ENCODE measurements at places on chromosomes 1 and 21.
A peak's percentile ranks its signal among the peaks of the same experiment; 100 is the strongest.

DNA sequence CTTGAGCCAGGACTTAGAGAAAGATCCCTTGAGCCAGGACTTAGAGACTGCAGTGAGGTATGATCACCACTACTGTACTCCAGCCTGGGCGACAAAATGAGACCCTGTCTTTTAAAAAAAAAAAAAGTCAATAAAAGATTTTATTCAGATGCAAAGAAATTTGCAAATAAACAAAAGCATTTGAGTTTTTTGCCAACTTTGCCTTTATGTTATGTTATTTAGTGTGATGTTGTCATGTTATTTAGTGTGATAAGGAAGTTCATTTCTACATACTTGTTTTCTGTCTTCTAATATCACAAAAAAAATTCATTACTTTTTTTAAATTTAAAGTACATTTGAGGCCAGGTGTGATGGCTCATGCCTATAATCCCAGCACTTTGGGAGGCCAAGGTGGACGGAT, 9.0 kb downstream of the RAD54L start:
- no peak for DNase-seq

- peak; percentile 85 for DNase-seq
Observed at GRCh38 chr1:226679853-226680516, 59.1 kb downstream of the ITPKB start.

- DNase-seq, result no peak
Observed at GRCh38 chr1:938711-939489, 15.2 kb downstream of the SAMD11 start.

- DNase-seq, result peak; percentile 43
Observed at GRCh38 chr1:19385221-19385620, 73.1 kb downstream of the SLC66A1 start.

DNA sequence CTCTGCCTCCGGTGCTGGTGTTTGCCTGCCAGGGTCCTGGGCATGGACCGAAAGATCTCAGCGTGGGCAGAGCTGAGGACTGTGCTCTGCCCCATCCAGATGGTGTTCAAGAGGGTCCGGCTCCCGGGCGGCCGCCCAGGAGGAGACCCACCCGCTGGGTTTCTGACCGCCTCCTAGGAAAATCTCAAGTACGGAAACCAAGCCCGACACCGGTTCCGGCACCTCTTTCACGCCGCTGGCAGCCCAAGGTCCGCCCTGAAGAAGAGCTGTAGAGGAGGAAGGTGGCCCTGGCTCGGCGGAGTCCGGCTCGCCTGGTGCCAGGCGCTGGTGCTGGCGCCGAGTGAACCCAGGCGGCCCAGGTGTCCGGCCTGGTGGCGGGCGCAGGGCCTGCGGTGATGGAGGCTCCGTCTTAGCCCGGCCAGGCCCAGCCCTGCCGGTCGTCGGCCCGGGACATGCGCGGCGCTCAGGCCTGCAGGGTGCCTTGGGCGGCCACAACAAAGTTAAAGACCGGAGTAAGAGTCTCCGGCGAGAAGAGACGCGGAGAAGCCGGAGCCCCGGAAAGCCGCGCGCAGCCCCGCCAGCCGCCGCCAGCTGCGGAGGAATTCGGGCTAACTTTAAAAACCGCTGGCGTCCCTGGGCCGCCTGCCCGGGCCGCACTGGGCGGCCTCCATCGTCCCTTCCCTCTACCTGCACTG, 1.5 kb downstream of the GRIK3 start:
- no peak for DNase-seq

DNA sequence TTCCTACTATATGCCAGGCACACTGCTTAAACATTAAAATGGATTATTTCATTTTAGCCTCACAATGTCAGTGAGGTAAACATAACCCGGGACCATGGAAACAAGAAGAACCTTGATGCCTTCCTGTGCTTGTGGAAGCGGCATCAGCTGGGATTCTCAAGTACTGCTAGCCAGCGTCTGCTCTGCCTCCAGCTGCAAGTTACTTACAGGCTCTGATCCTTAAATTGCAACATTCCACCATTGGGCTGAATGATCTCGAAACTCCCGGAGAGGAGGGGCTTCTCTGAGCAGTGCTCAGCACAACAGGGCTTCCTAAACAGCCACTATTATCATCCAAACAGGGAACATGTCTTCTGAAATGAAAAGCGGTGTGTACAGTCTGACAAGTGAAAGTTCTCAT, 6.7 kb upstream of the MAN1C1 start:
- DNase-seq, result no peak

DNA sequence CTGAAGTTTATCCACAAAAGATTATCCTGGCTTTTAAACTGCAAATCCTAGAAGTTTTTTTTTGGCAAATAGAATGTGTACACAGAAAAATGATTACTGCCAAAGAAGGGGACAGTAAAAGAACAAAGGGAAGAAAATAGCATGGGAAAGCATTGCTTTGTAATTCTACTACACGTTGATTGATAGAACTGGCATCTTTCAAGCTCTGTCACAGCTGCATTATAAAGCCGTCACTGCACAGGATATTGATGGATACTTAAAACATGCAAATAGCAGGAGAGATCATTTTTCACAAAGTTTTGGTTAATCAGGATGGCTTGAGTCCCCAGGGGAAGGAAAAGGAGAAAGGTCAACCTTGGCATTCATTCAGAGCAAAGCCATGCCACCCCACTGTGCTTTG, 183.7 kb upstream of the RRP15 start:
- no peak for DNase-seq

DNA sequence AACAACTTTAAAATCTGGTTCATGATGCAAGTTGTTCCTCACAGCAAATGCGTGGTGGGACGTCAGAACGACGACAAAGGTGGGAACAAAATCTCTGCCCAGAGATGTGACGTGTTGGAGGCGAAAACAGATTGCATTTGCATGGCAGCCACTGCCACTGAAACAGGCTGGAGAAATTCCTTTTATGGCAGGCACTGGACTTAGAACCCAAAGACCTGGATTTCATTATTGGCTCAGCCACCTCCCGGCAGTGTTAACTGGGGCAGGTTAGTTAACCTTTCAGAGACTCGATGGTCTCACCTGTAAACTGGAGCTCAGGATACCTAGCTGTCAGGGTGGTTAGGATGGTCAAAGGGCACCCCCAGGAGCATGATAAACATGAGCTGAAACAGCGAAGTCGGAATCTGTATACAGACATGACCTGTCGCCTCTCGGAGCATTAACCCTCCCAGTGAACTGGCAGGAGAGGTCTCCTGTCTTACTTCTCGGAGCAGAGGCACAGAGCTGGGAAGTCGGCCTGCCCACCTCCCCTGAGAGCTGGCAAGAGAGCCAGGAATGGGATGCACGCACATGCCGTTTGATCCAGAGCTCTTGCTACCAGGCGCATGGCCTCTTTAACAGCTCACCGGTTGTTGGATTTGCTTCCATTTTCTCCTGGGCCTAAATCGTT, 59.2 kb upstream of the TARBP1 start:
- peak; percentile 74 for DNase-seq

DNA sequence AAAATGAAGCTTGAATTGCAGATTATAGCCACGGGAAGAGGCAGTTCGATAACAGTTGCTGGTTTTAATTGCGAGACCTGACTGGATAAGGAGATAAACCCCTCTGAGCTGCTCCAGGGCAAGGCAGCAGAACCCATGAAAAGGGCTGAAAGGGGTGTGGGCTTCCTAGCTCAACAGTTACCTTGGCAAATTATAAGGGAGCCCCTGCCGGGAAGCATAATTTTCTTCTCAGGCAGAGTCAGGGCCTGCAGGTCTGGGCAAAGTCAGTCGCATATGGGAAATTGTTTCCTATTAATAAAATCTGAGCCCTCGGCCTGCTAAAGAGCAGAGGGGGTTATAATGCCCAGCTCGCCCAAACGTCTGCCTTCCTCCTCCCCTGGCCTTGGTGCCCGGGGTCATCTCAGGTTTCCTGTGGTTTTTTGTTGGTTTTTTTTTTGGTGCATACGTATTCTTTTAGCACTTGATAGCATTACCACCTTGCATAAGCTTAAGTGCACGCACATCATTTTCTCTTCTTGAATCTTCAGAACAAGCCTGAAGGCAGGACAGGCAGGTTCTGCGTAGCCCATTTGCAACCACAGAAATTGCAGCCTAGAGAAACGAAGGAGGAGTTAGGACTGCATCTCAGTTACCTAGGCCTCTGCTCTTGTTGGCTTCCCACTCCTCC, 33.9 kb upstream of the SELENON start:
- no peak for DNase-seq

DNA sequence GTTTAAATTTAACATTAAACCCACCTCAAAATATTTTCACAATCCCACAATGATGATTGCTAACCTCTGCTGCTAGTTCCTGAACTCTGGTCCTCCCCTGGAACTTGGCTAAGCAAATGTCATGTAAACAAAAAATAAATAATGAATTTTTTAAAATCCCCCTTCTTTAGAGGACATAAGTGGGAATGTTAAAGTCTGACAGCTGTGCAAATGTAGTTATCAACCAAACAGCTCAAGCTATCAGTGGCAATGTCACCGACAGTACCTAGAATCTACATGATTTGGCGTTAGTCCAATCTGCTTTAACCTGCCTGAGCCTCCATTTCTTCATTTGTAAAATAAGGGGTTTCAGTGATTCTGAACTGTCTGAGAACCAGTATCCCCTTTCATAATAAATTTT, 67.7 kb downstream of the GDAP2 start:
- DNase-seq, result no peak

- no peak for DNase-seq
Observed at GRCh38 chr1:50526431-50526830, 103.2 kb upstream of the DMRTA2 start.

DNA sequence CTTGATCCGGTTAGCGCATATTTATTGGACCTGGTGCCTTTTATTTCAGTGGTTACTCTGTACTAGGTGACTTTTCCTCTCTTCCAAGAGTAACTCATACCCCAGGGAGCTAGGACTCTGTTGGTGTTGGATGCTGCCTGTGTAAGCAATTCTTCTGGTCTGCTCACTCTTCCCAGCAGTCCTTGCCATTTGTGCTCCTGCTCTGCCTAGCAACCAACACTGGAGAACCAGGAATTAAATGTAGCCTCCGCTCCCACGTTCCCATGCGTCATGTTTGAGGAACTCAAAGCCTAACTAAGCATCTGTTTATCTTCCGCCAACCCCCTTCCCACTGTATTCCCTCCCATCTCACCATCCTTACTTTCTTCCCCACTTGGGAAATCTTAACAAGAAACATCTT, 65.7 kb upstream of the RAVER2 start:
- DNase-seq, result no peak

DNA sequence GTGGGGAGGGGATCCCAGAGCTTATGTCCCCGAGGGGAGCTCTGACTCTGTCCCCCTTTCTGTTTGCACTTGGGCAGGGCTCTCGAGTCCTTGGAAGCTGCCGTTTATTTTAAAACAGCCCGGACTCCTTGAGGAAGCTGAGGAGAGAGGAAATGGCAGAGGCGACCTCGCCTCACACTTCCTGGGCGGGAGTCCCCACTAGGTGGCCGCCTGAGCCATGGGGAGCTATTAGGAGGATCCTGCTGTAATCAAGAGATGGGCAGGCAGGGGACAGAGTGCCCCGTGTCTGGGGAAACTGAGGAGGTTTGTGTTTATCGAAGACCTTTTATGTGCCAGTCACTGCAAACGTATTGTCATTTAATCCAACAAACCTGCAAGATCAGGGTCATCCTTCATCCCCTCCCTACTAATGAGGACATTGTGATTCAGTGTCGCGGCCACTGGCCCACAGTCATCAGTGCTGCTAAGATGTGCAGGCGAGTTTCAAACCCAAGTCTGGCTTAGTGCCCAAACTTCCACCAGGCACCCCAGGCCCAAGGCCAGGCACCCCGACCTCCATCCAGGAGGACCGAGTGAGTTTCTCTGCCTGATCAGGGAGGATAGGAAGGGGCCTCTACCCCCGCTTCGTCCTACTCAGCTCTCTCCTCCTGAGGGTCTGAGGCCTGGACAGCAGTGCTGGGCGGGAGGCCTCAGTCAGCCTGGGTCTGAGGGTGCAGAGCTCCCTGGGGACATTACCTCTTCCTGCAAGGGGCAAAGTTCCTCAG, 316.9 kb upstream of the VAMP3 start:
- DNase-seq, result no peak

GRCh38 chr1:205858141-205858961, 8.4 kb upstream of the PM20D1 start:
- DNase-seq, result no peak

- no peak for DNase-seq
Observed at GRCh38 chr1:38253314-38253713, 206.7 kb upstream of the POU3F1 start.

DNA sequence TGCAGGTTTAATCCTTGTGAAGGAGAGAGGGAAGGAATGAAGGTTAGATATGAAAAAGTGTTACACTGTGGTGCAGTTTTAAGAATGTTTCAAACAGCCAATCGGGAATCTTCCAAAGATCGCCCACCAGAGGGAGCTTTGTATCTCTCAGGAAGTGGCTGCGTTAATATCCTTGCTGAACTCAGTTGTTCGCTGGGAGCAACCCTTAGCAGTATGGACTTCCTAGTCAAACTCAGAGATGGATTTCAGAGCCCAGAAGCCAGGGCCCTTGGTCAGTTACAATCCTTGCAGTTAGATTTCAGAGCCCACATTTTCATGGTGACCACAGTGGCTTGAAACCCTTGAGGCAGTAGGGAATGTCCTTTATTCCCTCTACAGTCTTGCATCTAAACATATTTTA, 136.2 kb downstream of the NTNG1 start:
- peak; percentile 44 for DNase-seq

DNA sequence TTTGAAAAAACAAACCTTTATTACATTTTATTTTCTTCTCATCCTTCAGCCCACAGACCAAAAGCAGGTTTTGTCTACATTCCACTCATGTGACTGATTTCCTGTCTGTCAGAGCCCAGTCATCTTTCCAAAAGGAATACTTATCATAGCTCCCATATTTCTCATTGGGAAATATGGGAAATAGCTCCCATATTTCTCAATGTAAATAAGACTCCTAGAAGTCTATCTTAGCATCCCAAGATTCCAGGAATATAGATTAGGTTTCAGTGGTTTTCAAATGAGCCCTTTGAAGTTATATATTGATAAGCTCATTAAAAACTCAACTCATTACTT, 19.1 kb upstream of the NRDC start:
- no peak for DNase-seq

DNA sequence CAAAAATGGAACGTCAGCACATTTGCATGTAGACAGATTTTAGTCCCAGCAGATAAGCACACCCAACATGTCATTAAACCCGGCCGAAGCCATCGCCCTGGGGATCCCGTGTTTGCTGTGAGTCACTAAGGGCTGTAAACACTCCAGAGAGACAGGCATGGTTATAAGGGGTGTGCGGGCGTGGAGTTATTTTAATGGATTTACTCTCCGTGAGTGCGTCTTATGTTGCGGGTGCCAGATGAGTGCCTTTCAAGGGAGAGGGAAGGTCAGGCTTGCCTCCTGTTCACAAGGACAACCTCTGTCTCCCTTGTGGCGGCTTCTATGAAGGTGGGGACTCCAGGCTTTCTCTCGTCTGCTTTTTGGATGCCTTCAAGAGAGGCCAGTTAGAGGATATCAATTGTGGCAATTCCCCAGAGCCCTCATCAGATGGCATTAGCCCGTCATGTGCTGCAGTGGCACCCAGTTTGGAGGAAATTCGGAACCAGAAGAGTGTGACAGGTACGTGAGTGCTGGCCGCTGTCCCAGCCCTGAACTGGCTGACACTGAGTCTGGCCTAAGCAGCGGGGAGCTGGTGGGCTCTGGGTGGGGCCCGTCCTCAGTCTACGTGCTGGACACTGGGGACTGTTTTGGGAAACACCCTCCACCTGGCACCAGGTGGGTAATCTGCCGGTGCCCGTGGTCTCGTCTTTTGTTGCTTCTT, 223.8 kb upstream of the TMEM51 start:
- peak; percentile 78 for DNase-seq

Measured in left colon (tissue), 2 donors.